ENCODE measurements at places on chromosomes 5 and 9.

- DNase-seq, result no peak
These were observed 250.7 kb downstream of the KCTD16 start for GRCh38 chr5:144421411-144421810.

GRCh38 chr5:147961208-147961749 lies 54.9 kb upstream of the C5orf46 start:
- DNase-seq, result no peak

DNA sequence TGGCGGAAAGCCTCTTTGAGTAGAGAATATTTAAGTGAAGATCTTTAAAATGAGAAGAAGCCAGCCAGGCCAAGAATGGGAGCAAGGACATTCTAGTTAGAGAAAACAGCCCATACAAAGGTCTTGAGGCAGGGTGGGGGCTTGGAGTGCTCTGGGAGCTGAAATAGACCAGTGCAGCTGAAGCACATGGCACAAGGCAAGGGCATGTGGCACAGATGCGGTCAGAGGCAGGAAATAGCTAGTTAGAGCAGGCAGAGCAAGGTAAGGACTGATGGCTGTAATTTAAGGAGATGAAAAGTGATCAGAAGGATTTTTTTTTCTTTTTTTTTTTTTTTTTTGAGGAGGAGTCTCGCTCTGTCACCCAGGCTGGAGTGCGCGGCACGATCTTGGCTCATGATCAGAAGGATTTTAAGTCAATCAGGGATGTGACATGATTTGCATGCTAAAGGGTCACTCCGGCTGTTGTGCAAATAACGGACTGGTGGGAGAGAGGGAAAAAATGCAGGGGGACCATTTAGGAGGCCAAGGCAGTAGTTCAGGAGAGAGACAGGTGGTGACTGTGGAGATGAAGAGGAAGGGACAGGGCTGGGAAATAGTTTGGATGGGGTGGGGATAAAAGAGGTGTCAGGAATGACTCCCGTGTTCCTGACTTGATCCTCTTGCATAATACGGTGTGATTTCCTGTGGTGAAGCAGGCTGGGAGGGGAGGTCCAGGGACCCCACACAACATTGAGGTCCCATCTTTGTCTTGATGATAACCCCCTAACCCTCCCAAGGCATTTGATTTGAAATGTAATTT lies 207.6 kb downstream of the HSPA4 start:
- DNase-seq, result no peak

GRCh38 chr9:77954013-77954665 lies 77.5 kb downstream of the GNAQ start:
- DNase-seq, result no peak

DNA sequence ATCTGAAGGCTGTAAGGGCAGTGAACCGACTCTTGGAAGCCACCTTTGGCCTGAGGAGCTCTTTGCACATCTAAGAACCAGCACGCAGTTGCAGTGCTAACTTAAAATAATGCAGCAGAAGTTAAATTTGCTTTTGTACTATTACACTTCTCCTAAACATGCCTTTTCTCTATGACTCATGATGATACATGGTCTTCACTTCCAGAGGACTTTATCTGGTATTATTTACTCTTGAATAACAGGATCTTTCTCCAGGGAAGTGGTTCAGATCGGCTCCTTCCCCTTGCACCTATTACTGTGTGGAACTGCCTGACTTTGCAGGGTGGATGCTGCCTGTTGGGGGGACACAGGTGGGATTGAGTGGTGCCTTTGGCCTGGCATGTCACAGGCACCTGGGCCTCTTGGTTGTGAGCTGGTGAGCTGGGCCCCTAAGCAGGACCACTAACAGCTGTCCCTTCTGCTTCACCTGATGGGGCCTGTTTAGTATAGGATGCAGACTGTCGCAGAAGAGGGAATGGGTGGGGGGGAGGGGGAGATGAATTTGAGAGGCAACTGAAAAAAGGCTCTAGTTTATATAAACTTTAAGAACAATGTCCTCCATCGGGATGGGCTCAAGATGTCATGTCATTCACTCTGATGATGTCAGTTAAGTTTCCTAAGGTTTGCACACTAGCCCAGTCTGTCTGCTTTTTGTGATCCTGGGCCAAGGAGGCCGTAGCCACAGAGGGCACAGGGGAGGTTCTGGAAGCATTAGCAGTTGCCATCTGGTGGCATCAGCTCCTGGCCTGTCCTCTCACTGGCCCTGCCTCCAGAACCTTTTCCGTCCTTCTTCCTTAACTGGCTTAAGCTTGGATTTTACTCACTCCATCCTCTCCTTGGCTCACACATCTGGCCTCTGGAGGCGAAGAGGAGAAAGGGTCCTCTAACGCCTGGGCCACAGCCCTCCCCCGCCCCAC lies 33.9 kb upstream of the GABBR2 start:
- no peak for DNase-seq

DNA sequence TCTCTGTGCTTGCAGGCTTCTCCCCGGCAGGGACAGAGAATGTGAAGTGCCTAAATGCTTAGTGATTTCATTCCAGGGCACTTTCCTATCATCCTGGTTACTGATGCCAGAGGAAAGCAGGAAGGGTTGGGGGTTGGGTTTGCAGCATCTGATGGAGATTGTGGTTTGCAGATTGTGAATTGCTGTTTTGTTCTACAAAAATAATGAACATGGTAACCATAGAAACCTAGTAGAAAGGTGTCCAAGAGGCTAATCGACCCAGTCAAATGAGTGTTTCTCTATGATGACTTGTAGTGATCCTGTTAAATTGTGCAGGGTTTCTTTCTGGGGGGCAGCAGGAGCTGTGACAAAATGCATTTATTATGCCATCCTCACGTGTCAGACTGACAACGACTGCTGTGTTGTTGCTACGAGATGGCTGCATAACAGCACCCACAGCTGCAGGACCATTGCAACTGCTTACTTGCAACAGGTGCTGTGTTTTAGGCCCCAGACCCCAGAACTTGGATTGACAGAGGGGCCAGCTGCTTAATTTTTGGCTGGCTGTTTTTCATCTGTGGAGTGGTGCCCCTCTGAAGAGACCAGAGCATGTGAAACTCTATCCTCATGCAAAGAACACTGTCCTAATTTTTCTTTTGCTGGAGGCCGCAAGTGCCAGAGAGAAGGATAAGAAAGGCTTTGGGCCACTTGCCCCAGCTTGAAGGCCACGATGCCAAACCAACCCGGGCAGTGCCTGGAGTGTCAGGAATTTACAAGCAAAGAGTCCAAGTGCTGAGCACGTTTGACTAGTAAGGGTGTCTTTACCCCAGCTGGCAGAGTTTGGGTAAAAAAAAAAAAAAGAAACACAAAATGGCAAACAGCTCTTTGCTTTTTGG lies 397.8 kb downstream of the GADD45G start:
- peak; percentile 72 for DNase-seq

DNA sequence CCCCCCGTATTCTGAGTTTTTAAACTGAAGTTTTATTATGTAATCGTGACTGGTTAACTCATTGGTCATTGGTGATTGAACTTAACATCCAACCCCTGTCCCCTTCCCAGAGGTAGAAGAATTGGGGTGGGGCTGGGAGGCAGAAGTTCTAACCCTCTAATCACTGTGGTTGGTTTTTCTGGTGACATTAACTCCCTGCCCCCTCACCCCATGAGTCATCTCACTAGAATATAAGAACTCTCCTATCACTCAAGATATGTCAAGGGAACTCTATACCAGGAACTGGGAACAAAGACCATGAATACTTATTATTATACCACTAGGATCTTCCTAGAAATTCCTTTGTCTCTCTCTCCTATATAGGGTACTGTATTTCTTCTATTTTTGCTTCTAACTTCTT lies 52.3 kb upstream of the CAVIN4 start:
- no peak for DNase-seq

DNA sequence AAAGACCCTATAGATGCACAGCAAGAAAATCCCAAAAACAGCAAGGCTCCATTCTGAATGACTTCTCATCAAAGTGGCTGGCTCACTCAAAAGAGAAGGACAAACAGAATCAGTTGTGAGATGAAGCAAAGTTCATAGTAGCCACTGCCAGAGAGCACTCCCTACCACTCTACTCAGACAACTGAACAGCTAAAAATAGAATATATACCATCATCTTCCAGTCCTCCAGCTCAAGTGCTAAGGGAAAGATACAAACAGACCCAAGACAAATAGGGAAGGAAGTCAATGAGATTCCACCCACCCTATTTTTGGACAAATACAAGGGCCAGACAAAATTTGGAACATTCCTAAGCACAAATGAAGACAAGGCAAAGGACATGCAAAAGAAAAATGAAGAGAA lies 20.6 kb downstream of the GNAQ start:
- no peak for DNase-seq

- DNase-seq, result no peak
These were observed 23.6 kb upstream of the CEMIP2 start for GRCh38 chr9:71791875-71792274.

DNA sequence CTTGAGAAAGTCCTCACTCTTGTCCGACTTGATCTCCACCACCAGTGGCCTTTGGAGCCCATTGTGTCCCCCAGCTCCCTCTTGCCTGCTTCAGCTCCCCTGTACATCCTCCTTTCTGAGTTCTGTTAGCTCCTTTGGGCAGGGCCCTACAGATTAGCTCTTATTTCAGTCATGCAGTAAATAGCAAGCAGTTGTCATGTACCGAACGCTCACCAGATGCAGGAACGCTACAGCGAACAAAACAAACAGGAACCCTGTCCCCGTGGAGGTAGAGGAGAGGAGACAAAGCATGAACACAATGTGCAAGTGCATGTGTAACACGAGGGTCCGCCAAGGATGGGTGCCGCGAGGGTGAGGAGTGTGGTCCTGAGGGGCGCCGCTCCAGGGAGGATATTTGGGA lies 111.3 kb downstream of the PDZD2 start:
- no peak for DNase-seq

- DNase-seq, result no peak
These were observed 569.5 kb downstream of the PSAT1 start for GRCh38 chr9:78866207-78867132.

DNA sequence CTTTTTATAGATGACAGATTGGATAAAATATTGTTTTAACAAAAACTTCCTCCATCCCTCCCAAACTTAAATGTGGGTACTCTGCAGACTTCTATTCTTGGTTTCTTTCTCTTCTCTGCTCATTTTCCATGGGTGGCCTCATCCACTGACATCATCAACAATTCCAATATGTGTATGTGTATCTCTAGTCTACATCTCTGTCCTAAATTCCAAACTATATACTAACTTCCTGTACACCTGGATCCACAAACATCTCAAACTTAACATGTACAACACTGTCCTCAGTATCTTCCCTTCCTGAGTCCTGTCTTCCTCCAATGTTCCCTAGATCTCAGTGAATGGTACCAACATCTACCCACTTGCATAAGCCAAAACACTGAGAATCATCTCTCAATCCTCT lies 28.5 kb upstream of the CDK5RAP2 start:
- DNase-seq, result no peak

DNA sequence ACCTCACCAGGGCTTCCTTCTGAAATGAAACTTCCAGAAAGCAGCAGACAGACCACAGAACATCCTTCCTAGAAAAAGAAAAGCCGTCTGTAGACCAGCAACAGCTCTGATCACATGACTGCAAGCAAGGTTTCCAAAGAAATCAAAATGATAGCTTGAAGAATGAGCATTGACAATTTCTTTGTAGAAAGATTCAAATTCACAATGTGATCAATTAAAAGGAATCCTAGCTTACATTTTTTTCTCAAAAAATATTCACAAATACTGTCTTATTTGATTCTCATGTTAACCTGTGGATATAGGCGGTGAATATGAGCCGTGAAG lies 144.9 kb downstream of the MTX3 start:
- DNase-seq, result no peak

- DNase-seq, result no peak
These were observed 22.2 kb downstream of the COL27A1 start for GRCh38 chr9:114177423-114178064.

- DNase-seq, result no peak
These were observed 225.3 kb upstream of the TLE4 start for GRCh38 chr9:79346350-79347020.

DNA sequence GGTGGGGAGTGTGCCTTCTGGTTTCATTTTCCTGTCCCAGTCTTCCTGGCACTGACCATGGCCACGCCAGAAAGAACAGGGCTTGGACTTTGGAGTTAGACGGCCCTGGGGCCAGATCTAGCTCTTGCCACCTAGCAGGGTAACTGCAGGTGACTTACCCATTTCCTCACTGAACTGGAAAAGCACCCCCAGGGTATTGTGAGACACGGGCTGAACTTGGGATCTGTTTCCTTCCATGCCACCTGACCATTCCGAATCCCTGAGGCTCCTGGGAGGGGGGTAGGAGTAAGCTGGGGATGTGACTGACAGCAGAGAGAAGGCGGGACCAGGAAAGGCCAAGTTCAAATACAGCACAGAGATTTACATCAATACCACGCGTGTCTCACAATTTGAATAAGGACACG lies 9.4 kb downstream of the HNRNPAB start:
- no peak for DNase-seq

DNA sequence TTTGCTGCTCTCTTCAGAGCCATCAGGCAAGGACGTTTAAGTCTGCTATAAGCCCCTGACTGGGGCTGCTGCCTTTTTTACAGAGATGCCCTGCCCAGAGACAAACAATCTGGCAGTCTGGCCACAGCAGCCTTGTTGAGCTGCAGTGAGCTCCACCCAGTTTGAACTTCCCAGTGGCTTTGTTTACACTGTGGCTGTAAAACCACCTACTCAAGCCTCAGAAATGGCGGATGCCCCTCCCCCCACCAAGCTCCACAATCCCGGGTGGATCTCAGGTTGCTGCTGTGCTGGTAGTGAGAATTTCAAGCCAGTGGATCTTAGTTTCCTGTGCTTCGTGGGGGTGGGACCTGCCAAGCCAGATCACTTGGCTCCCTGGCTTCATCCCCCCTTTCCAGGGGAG lies 59.7 kb upstream of the SNCAIP start:
- peak; percentile 27 for DNase-seq

DNA sequence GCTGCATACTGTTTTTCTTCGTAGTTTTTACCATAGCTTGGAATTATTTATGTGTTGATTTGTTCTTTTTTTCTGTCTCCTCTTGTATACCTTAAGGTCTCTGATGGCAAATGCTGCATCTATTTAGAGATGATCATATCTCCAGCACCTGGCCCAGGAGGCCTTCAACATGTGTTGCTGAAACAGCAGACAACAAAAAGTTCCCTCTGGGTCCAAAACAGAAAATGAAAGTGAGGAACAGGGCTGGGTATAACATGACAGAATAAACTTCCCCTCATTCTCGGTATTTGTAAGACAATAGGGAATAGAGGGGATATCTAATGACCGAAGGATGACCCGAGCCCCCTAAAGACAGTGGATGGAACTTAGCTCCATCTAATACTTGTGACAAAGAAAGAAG lies 22.7 kb upstream of the PCSK1 start:
- no peak for DNase-seq

DNA sequence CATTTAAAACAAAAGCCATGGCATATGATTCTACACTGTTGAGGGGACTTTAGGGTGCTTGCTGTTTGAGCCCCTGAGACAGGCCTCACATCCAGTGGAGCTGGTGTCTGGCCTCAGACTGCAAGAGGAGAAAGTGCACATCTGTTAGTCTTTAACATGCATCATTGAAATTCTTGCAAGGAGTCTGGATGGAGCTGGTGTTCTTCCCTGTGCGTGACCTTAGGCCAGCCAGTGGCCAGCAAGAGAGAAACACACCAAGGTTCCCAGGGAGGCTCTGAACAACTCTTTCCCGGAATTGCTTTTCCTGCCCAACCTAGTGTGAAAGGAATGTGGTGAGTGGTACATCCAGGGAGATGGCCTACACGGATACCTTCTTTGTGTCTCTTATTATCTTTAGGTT lies 282.8 kb upstream of the TNC start:
- DNase-seq, result no peak

Data from LNCaP clone FGC (cell line).